ENCODE measurements at places on chromosomes 1 and 21. TPM values are rescaled to one million over a fixed set of nuclear protein-coding genes. Genes with fewer than 3 reads are reported as not detected.

ABL2 gene
- total RNA-seq: 14.1 TPM

DNA sequence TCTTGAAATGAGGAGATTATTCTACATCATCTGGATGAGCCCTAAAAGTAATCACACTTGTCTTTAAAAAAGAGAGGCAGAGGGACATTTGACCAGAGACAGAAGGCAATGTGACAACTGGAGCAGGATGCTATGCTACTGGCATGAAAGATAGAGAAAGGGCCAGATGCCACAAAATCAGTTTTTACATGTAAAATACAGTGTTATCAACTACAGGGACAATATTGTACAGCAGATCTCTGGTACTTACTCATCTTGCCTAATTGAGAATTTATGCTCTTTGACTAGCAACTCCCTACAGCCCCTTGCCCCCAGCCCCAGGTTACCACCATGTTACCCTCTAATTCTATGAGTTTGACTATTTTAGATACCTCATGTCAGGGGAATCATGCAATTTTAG, 633.4 kb downstream of the LTN1 start:
- DNase-seq: no peak

GRCh38 chr21:34670962-34671348, 2.2 kb downstream of the CLIC6 start:
- no peak for DNase-seq

RIPPLY3 gene
- not detected for total RNA-seq

FCRL1 gene
- not detected for total RNA-seq

SMIM1 gene
- total RNA-seq: 8.0 TPM

- DNase-seq: no peak
Measured at GRCh38 chr21:38930853-38931252, 125.1 kb downstream of the ETS2 start.

GRCh38 chr1:20521960-20522861, 14.3 kb upstream of the MUL1 start:
- DNase-seq: peak; percentile 83

ARMH1 gene
- total RNA-seq: 0.70 TPM

CCDC27 gene
- not detected for total RNA-seq

DNA sequence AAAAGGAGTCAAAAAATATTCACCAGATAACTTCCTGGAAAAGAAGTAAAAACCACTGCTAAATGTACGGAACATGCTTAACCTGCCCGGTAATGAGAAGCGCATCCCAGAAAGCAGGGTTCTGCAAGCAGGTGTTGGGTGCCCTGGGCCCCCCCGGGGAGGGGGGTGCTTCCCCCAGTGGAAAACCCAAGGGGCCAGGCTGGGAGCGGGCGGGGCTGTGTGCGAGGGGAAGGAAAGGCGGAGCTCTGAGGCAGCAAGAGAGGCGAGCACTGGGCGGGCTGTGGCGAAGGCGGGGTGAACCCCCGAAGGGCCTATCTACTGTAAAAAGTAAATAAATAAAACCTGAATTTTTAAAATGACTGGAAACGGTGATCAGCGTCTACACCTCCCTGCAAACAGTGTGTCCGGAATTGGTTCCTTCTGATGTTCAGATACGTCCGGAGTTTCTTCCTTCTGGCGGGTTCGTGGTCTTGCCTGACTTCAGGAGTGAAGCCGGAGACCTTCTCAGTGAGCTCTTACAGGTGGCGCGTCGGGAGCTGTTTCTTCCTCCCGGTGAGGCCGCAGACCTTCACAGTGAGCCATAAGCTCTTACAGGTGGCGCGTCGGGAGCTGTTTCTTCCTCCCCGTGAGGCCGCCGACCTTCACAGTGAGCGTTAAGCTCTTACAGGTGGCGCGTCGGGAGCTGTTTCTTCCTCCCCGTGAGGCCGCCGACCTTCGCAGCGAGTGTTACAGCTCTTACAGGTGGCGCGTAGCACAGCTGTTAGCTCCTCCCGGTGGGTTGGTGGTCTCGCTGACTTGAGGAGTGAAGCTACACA, 13.4 kb downstream of the FTCD start:
- no peak for DNase-seq

- DNase-seq: no peak
Measured at GRCh38 chr1:18344755-18345154, 136.0 kb upstream of the KLHDC7A start.

- DNase-seq: no peak
Measured at GRCh38 chr1:97137862-97138514, 416.4 kb downstream of the PTBP2 start.

DNA sequence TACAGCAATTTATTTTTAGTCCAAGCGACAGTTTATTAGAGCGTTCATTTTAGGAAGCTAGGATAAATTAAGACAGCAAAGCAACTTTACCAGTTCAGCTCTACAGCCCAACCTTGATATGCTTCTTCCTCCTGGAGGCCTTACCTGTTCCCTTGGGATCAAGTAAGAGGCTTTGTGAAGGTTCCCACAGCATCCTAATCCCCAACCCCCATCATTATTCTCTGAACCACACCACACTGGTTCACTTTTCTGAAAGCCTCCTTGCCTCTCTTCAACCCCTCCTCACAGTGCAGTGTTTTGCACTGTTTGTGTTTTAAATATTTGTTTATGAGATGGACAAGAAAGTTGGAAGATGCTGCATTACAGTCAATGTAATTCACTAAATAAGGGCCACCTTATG, 126.3 kb upstream of the CXADR start:
- no peak for DNase-seq

GSTM1 gene
- 44.1 TPM for total RNA-seq

GRCh38 chr1:160910170-160910750, 25.3 kb upstream of the ITLN1 start:
- no peak for DNase-seq

DNA sequence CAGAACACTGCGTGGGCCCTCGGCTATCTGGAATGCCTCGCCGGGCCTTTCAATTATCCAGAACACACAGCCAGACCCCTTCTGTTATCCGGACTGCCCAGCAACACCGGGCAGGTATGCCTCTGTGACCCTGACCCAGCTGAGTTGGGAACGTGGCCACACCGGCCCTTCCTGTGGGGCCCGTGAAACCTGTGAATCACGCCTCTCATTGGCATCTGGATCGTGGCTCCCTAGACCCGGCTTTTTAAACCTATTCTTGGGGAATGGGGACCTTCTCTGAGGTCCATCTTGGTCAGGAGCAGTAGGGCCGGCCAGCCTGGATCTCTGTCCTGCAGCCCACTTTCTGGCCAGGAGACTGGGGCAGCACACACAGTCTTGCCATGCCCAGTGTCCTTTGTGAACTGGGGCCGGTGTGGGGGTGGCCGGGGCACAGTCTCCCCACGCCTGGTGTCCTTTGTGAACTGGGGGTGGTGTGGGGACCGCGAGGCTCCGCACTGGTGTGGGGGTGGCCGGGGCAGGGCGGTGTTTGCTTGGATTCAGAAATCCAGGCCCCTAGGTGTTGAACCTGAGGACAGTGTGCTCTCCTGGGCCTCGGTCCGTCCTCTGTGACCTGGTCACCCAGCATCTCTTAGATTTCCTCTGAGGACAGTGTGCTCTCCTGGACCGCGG, 11.1 kb downstream of the COL18A1 start:
- DNase-seq: no peak

GRCh38 chr21:45129189-45129923, 55.0 kb downstream of the ADARB1 start:
- peak; percentile 81 for DNase-seq

DNA sequence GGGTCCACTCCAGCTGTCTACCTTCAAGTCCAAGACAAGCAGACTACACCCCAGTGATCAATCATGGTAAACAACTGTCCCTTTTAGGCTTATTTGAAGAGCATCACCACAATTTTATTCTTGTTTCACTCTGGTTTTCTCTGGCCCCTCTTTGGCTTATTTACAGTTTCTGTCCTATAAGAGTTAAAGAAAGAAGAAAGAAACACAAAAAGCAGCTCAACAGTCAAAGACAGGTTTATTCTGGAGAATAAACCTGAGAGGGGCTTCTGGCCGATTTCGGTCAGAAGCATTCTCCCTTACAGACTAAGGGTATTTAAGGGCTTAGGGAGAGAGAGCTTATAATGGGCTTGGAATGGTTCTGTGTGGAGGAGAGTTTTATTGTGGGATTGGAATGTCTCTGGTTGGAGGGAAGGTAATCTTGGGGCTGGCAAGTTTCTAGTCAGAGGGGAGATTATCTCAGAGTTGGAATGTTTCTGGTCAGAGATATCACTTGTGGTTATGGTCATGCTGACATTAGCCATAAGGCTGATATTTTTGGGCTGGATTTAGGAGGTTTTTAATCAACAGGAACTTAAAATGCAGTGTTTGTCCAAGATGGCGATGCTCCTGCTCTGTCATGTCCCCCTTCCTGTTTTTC, 161.0 kb downstream of the URB2 start:
- DNase-seq: no peak

- no peak for DNase-seq
Measured at GRCh38 chr1:180195916-180196315, 34.1 kb upstream of the LHX4 start.

- no peak for DNase-seq
Measured at GRCh38 chr1:114660238-114660637, 9.6 kb downstream of the DENND2C start.

DNA sequence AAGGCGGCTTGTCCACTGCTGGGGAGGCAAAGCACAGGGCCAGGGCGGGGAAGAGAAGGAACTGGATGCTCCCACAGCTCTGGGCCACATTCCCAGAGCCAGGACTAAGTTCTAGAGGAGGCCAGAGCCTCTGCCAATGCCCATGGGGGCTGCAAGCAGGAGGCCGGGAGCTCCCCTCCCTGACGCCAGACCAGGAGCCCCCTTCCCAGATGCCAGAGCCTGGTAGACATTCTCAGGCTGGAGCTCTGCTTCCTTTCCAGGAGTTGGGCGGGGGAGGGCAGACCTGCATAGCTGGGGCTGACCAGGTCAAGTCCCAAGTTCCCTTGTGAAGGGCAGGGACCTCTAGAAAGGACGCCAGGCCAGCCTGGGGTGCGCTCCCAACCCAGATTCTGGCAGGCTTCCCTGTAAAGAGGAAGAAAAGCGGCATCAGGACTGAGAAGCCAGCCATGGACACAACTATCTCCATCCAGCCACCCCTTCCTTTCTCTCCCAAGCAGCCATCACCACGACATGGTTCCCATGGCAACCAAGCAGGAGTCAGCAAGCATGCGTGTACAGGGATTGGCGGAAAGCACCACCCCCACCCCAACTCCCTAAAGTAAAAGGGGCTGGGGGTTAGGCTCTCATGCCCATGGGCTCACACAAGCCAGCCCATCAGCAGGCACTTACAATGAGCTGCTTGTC, 13.4 kb downstream of the KIF21B start:
- no peak for DNase-seq

DNA sequence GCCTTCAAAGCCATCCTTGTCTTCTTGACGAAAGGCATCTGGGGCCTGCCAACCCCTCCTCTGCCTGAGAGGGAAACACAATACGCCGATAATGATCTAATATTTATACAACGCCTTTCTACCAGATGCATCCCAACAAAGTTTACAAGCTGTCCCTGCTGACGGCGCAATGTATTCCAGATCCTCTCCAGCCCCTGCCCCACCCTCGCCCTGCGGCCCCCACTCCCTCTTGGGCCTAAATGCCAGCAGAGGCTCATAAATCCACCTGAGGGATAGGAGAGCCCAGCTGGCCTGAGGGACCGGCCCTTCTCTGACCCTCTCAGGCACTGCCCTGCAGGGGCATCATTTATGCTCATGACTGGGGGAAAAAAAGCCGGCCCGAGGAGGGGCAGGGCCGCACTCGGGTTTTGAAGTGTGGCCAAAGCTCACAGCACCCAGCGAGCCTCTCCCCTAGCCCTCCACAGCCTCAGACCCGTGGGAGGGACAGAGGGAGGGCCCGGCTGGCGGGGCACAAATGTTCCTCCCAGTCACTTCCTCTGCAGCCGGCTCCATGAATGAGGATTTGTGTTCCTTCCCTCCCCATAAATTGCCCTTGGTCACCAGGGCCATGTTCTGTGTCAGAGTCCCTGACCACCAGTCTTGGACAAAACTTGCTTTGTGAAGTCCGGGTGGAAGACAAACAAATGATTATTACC, 140.3 kb downstream of the FOXD2 start:
- peak; percentile 75 for DNase-seq

GABRD gene
- total RNA-seq: 1.1 TPM

DNA sequence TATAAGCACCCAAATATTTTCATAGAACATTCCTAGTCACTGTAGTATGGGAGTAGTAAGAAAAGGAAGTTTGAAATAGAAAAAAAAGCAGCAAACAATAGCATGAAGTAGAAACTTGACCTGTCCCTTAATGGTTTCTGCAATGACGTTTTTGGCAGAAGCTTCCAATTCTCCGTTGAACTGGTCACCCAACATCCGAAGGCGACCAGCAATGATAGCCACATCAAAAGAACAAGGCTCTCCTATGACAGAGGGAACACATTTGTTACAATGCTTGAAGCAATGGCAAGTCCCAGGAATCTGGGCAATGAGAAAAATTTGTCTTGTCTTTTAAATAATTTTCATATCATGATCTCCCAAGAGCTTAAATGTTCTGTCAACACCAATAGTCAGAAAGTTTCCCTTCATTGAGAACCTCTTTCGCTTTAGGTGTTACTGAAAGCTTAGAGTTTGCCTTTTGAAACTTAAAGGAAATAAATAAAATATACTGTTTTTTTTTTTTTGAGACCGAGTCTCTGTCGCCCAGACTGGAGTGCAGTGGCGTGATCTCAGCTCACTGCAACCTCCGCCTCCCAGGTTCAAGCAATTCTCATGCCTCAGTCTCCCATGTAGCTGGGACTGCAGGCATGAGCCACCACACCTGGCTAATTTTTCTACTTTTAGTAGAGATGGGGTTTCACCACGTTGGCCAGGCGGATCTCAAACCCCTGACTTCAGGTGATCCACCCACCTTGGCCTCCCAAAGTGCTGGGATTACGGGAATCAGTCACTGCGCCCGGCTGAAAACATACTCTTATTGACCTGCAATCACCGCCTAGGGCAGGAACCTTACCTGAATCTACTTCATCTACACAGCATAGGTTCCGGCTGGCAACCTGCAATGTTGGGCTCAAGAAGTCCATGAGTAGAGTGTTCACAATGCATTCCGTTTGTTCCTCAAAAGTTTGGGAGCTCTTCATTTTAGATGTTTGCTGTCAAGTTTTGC, 672 bp downstream of the BCL2L15 start:
- no peak for DNase-seq

GRCh38 chr1:8670371-8670818, 147.0 kb downstream of the RERE start:
- DNase-seq: no peak

DNA sequence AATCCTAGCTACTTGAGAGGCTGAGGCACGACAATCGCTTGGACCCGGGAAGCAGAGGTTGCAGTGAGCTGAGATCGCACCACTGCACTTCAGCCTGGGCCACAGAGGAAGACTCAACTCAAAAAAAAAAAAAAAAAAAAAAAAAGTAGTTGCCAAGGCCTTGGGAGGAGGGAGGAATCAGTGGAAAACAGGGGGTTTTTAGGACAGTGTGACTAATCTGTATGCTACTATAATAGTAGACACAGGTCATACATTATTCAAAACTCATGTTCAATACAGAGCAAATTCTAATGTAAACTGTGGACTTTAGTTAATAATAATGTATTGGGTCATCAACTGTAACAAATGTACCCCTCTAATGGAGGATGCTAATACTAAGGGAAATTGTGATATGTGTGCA, 51.7 kb upstream of the CTPS1 start:
- DNase-seq: no peak

GRCh38 chr1:5740865-5741860, 251.1 kb downstream of the NPHP4 start:
- DNase-seq: peak; percentile 41

RNF223 gene
- total RNA-seq: not detected

HEYL gene
- total RNA-seq: 20.5 TPM

DDAH1 gene
- 58.1 TPM for total RNA-seq

SIM2 gene
- 0.16 TPM for total RNA-seq

GRCh38 chr1:7538849-7539768, 232.0 kb upstream of the VAMP3 start:
- DNase-seq: no peak

GRCh38 chr1:36199934-36200741, 24.1 kb upstream of the THRAP3 start:
- DNase-seq: no peak

OR2T2 gene
- not detected for total RNA-seq
